Stimulated activated CD4-positive, alpha-beta T cell treated with anti-CD3 and anti-CD28 coated beads, Interleukin-2, amount 100 ng/mL, for 24 hours (primary cell): ENCODE measurements at places on chromosomes 4 and X.

- DNase-seq = no peak
Measured at GRCh38 chr4:107603430-107603829, 116.6 kb downstream of the PAPSS1 start.

DNA sequence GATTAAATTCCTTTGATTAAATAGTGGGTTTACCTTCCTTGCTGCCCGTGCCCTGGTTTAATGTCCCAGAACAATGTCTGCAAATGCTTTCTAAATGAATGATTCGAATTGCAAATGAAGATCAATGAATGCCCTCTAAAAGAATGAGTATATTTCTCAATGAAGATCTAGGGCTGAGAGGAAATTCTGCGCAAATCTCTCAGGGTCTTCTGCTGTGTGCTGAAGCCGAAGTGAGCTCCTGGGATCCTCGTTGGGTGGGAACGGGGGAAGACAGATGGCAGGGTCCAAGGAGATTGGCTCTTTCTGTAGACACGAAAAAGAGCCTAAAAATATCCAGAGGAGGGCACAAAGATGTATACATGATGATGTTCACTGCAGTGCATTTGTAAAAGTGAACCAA is 224.8 kb downstream of the STIM2 start:
- no peak for DNase-seq

GRCh38 chrX:75786290-75786689 is 1.2 kb upstream of the MAGEE2 start:
- DNase-seq = no peak

- DNase-seq = no peak
Measured at GRCh38 chrX:110173192-110174175, 144.4 kb downstream of the AMMECR1 start.

GRCh38 chr4:133385161-133385954 is 236.3 kb downstream of the PCDH10 start:
- DNase-seq = no peak

DNA sequence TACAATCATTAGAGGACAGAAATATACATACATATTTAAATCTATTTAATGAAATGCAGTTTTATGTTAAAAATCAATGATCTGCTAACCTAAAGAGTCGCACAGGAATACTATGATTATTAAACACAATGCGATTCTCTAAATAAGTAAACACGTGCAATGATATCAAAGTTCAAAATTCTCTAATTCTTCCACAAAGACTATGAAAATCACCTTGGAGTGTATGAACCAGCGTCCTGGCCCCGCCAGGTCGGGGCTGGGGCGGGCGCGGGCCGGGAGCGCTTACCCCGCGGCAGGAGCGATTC is 608 bp upstream of the FAM200B start:
- no peak for DNase-seq

- DNase-seq = no peak
Measured at GRCh38 chrX:145533534-145533933, 284.1 kb upstream of the SLITRK2 start.

- no peak for DNase-seq
Measured at GRCh38 chrX:153903991-153904957, at the start of gene AVPR2. TSS of gene AVPR2 (plus strand) at chrX:153904673. CDS start at chrX:153905146, 473 bp downstream.

- DNase-seq = no peak
Measured at GRCh38 chr4:164204434-164204833, 549.5 kb upstream of the SMIM31 start.

- no peak for DNase-seq
Measured at GRCh38 chr4:161931089-161931488, 232.7 kb downstream of the FSTL5 start.

DNA sequence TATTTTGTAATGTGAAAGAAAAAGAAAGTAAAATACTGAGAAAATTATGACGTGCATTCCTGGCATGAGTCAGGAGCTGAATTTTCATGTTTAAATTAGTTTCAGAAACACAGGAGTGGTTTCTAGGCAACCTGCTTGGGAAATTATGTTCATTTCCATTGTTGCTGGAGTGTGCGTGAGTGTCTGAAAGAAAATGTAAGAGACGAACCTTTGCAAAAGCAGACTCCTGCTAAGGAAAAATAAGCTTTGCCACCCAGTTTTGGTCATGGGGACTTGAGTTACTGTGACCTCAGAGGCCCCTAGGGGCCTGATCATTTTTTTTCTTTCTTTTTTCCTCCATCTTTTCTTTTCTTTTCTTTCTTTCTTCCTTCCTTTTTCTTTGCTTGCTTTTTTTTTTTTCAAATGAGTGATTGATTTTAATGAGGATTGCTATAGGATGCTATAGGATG is 18.8 kb upstream of the CHRNA9 start:
- DNase-seq = peak; percentile 42

DNA sequence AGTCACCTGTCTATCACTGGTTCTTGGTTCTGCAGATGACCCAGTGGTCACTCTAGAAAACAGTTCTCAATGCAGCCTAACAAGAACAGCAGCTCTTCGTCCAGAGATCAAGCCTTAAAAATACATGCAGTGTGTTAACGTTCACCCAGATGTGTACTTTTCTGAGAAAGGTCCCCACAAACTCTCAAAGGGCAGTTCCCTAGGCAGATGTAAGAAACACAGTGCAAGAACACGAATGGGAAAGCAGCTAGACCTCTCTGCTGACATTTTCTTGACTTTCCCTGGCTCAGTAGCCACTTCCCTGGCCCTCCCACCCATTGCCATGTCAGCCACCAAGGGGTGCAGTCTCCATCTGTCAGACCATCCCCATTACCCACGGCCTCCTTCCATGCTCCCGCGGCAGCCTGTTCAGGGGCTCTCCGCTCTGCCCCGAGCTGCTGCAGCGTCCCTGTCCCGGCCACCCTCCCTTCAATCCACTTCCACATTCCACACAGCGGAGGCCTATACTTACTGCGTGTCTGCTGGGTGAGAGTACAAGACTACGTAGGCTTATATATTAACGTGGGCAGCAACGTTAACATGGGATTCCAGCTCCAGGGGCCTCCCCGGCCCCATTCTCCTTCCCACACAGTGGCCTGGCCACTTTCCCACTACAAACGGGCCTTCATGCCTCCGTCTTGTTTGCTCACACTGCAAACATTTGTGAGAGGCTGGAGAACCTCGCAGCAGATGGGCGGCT is 34.3 kb downstream of the IRF2 start:
- DNase-seq = no peak

GRCh38 chrX:72306851-72307645 is 1.3 kb upstream of the CITED1 start:
- peak; percentile 19 for DNase-seq

- no peak for DNase-seq
Measured at GRCh38 chrX:140229191-140229590, 263.9 kb upstream of the CXorf66 start.

DNA sequence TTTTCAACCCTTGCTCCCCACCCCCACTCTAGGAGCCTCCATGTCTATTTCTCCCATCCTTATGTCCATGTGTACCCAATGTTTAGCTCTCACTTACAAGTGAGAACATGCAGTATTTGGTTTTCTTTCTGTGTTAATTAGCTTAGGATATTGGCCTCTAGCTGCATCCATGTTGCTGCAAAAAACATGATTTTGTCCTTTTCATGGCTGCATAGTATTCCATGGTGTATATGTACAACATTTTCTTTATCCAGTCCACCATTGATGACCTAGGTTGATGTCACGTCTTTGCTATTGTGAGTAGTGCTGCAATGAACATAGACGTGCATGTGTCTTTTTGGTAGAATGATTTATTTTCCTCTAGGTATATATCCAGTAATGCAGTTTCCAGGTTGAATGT is 472.8 kb downstream of the ZNF674 start:
- no peak for DNase-seq

DNA sequence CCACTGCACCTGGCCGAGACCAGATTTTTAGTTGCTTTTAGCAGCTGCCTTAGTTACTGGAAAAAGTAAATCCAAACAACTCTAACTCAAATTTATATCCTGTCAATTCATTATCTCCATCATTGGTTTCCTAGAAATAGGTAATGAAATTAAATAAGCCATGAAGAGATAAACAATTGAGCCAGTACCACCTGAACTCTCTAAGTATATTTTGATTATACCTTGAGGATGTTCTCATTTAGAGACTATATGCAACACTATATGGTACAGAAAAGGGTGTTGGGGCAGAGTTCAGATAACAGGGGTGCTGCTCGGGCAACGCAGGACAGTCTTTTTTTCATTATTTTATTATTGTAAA is 35.0 kb downstream of the SAT1 start:
- no peak for DNase-seq

DNA sequence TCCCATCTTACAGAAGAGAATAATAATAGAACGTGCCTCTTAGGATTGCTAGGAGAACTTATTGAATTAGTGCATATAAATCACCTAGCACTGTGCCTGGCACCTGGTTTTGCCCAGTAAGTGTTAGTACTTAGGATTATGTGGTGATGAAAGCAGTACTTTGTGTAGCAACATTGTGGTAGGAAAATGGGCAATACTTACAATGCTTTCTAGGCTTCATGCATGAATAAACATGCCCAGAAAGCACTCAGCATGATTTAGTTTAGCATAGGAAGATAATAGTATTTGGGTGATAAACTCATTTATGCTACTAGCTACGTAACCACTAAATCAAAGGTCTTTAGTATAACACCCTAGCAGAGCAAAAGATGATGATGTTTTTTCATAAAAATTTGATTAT is 105.6 kb downstream of the NEUROG2 start:
- no peak for DNase-seq

DNA sequence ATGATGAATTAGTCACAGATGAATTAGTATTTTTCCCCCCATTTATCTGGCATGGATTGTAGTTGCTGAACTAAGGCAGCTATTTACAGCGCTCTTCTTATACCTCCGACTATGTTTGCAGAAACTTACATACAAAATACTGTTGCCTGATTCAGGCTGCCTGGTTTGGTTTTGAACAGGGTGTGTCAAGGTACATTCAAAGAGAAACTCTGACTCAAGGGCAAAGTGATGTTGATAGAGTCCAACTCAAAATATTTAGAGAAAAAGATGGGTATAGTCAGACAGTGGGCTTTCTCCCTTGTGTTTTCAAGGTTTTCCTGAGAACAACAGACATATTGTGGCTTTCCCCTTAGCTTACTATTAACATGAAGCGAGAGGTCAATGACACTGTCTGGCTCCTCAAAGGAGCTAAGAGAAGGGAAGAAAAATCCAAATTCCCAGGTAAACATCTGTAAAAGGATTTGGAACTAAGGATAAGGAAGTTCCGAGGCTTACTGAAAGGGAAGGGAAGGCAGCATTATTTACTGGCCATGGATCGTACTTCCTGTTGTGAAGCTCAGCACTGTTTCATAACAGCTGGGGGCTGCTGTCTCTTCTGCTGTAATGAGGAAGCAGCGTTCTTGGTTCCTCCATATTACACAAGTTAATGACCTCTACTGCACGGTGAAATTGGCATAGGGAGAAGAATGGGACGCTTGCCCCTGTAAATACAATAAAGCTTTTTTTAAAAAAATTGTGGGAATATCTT is 30.9 kb downstream of the FAM9C start:
- DNase-seq = no peak

- no peak for DNase-seq
Measured at GRCh38 chr4:30768277-30768676, 48.1 kb downstream of the PCDH7 start.

GRCh38 chr4:136861091-136861490 is 671.2 kb downstream of the PCDH18 start:
- no peak for DNase-seq

DNA sequence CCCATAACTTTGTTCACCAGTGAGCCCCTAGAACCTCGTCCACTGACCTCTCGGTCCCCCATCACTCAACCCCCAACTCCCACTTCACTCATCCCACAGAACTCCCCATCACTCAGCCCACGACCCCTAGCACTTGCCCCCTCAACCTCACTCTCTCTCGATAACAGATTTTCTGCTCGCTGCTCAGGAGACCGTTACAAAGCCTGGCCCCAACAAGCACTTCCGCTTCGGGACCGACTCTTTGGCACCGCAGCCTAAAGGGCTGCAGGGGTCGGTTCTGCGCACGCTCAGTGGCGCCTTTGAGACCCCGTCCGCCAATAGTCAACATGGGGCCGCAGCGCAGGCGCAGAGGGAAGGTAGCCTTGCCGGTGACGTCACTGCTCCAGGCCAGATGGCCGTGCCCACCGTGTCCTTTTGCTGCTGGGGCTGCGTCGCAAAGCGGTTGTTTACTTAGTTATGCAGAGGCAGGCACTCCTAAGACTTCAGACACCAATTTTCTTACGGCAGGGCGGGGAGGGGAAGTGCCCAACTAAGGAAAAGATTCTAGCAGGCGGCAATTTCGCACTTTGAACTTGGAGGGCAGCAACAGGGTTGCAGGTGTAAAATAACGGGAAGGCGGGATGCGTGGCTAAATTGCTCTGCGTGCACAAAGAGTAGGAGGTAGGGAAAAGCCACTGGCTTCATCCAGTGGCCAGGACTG is at the start of gene ZNF182:
ZNF182 (minus strand) TSS at position 232 of the 700 bp plus-strand sequence. CDS start 1,380 bp downstream, outside the sequence.
- DNase-seq = peak; percentile 92

DNA sequence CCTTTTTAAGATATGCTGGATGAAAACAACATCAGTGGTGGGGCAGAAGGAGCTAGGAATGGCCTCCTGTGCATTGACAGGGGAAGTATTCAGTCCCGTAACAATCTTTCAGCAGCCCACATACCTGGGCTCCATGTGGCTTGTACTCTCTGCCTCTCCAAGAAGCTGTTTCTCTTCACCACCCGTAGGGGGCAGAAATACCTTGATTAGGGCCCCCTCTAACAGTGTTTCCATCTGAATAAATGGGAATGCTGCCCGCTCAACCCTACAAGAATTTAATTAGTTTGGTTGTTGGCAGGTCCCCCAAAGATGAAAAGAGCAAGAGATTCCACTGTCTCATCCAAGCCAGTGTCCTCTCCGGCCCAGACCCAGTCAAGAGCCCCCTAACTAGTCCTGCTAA is 155.2 kb downstream of the SMIM20 start:
- no peak for DNase-seq

DNA sequence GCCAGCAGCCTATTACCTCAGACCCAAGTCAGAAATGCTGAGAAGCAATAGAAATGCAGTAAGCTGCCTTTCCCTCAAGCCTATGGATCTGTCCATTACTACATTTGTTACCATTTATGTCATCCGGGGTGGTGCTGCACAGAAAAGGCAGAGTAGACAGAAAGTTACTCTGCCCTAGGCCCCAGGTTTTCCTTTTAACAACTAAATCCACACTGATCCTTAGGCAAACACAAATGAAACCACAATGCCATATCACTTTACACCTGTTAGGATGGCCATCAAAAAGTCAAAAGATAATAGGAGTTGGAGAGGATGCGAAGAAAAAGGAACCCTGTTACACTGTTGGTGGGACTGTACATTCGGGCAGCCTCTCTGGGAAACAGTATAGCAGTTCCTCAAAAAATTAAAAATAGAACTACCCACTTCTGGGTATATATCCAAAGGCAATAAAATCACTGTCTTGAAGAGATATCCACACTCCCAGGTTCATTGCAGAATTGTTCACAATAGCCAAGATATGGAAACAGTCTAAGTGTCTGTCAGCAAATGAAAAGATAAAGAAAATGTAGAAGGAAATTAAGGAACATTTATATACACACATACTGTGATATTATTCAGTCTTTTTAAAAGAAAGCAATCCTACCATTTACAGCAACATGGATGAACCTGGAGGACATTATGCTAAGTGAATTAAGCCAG is 186.3 kb downstream of the NWD2 start:
- no peak for DNase-seq
